ENCODE measurements at places on chromosomes 5 and 9.

DNA sequence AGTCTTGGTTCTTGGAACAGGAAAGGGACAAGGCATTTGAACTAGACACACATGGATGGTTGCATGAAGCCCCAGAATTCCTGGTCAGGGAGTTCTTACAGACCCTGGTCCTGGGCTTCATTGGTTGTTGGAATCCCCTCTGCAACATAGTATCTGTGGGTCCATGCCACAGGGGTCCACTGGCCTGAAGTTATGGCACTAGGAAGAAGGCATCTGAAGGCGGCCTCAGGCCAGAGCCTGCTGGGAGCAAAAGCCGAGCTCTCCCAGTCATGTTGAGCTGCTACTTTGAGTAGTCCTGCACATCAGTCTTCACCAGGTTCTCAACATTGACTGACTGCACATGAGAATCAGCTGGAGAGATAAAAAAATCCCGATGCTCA is 71.1 kb upstream of the PITX1 start:
- no peak for DNase-seq

DNA sequence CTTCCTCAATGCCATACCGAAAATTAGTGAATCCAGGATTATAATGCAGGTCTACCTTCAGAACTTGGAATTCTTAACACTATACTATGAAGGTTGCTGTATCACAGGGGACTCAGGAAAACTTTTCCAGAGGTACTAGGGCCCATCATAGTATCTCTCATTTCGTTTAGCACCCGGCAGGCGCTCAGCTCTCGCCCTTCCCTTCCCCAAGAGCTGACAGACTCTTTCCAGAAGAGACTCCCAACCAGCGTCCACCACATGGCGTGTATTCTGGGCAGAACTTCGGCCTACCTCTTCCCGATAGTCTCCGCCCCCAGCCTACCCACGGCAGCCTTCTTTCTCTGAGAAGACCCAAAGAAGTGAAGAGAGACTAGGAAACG is 271 bp downstream of the NOL8 start:
- DNase-seq, result no peak

DNA sequence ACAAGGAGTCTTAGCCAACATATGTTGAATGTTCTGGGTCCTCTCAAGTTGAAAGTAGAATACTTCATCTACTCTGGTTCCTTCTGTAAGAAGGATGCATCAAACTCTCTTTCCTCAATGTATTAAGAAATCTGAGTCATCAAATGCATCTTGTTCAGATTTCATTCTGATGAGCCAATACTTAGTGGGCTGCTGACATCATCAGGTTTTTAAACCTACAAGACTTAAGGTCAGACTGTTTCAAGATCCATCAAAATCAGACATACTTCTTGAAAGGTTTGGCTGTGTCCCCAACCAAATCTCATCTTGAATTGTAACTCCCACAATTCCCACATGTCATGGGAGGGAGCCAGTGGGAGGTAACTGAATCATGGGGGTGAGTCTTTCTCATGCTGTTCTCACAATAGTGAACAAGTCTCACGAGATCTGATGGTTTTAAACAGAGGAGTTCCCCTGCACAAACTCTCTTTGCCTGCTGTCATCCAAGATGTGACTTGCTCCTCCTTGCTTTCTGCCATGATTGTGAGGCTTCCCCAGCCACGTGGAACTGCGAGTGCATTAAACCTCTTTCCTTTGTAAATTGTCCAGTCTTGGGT is 168.8 kb downstream of the RAPGEF6 start:
- no peak for DNase-seq

GRCh38 chr5:94613583-94613982 is 4.8 kb downstream of the KIAA0825 start:
- DNase-seq, result no peak

DNA sequence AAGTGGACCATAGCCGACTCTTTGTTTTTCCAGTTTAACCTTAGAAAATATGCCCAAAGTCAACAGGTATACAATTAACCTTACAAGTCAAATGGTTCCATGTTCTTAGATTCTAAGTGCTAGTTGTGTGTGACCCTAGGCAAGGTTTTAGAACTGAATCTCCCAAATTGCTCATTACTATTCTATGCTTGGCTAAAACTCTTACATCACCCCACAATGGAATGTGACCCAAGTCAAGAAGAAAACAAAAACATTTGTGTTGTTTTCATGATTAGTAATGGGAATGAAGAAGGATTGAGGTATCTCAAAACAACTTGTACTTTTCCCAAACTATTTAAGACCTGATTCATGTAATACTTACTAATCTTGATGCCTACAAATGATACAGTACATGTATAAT is 159.2 kb downstream of the ARRDC3 start:
- no peak for DNase-seq
